ENCODE measurements at places on chromosomes 5 and 9.

DNA sequence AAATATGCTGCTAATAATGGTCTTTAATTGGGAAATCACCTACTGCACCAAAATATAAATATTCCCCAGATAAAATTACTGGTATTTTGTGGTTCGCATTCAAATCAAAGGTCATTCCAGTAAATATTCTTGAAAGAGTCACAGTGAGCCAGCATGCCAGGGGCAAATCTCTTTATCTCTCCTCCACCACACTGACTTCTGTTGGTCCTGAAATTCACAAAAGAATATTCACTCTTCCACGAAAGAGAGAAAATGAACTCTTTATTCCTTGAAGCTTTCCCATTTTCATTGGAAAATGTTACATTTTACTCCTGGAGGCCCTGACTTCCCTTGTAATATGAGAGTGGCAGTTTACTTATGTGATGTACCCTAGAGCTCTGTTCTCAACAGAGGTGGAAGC is 39.7 kb downstream of the ZNF366 start:
- no peak for DNase-seq

DNA sequence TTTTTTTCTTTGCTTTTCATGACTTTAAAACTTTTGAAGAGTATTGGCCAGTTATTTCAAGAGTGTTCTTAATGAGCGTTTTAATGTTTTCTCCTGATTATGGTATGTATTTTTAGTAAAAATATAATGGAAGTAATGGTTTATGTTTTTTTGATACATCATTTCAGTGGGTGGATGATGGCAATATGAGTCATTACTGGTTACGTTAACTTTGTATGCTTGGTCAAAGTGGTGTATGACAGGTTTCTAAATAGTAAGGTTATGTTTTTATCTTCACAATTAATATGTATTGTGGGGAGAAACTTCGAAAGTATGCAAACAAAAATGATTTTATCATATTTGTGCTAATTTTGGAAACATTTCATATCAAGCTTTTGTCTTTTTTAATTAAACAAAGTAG is 176.7 kb upstream of the PRDM9 start:
- DNase-seq = no peak

DNA sequence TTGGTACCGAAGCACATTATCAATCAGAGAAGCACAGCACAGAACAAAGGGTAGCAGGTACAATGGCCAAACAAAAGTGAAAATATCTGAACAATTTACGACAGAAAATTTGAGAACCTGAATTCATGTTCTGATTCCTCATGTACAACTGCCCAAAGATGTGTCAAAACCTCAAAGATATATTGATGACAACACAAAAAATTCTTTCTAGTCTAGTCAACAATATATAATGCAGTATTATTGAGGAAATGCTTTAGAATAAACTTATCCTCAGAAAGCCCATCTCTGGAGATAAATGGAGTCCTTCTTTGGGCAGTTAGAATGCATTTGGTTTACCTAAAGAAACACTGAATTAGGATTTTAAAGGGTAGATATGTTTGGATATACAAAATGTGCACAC is 6.8 kb upstream of the SMARCA2 start:
- no peak for DNase-seq

GRCh38 chr9:126818482-126818881 is 13.6 kb downstream of the ZBTB43 start:
- DNase-seq = no peak

DNA sequence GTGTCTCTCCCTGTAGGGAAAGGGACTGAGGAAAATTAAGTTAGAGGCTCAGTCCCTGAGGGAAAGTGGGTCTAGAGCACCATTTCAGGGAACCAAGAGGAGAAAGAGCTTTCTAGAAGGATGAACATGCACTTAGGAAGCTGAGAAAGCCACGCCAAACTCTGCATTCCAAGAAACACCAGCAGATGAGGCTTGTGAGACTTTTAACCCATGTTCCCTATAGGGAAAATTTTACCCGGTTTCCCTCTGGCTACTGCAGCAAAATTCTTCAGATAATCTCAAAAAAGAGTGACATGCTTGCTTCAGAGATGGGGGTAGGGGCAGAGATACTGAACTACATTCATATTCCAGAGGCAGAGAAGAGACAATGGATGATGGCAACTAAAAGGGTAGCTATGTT is 8.6 kb downstream of the TLN1 start:
- DNase-seq = no peak

- no peak for DNase-seq
Measured at GRCh38 chr5:162565-163337, 28.5 kb upstream of the LRRC14B start.
